HL-60 (cell line): ENCODE measurements at places on chromosomes 6 and 20.

DNA sequence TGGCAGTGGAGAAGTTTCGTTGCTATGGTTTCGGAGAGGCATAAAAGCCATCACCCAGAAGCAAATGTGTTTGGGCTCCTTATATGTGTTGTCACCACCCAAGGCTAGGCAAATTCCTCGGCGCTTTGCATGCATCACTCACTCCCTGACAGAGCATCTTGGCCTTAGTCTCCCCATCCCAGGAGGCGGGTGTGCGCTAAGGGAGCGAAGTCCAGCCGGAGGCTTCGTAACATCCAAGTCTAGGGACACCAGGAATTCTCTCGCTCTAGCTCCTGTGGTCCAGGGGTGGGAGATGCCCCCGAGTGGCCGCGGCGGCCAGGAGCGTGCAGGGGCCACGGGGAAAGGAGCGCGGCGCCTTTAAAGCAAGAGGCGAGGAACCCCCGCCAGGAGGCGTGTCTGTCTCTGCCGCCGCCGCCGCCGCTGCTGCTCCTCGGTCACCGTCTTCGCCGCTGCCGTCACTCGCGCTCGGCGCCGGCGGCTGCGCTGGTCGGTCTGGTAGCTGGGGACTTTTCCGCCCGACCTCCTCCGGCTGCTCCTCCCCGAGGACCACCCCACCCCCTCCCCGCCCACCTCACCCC is at the start of gene GRIK2:
Gene GRIK2, plus strand, starts transcription at position 458 of the 578 bp plus-strand sequence.
- no peak for DNase-seq

DNA sequence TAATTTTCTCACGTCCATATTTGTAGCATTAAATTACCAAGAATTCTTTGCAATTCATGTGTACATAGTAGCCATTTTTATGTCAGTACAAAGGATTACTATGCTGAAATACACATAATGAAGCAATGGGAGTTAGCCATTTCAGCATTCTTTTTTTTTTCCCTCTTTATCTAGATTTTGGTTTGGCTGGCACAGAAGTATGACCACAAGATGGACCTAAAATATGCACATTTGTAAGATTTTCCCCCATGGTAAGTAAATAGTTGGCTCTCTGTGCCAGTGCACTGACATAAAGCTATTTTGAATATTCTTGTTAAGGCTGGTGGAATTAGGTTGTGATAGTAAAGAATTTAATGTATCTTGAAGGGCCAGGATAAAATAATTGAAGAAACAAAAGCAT is 486.1 kb upstream of the BTBD3 start:
- DNase-seq: no peak

GRCh38 chr20:40668449-40669228 is 20.4 kb downstream of the MAFB start:
- no peak for DNase-seq

- no peak for DNase-seq
Observed at GRCh38 chr6:142841915-142842314, 103.1 kb downstream of the HIVEP2 start.

DNA sequence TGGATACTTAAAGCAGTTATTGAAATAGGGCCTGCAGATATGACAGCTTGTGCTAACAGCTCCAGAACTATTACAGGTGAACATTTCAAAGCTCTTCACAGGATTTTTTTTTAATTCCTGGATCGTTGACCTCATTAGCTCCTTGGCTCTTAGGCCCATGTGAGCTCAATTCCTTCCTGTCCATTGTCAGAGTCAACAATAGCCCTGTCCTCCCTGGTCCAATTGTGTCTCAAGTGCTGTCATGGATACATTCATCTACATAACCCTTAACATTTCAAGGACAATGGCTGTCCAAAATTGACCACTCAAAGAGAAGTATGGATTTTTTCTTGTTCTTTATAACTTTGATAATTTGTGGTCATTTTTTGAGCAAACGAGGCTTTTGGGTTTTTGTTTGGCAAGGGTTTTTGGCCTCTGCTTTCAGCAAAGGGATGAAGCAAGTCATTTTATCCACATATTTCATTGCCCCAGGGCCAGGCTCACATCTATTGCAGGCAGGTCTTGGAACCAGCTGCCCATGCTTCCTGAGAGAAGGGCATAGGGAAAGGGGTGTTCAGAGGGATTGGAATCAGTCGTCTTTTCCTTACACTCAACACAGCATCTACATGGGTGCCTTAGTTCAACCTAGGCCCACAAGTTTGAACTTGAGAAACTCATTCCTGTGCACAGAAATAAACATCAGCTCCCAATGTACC is 282.1 kb downstream of the TPBG start:
- no peak for DNase-seq

DNA sequence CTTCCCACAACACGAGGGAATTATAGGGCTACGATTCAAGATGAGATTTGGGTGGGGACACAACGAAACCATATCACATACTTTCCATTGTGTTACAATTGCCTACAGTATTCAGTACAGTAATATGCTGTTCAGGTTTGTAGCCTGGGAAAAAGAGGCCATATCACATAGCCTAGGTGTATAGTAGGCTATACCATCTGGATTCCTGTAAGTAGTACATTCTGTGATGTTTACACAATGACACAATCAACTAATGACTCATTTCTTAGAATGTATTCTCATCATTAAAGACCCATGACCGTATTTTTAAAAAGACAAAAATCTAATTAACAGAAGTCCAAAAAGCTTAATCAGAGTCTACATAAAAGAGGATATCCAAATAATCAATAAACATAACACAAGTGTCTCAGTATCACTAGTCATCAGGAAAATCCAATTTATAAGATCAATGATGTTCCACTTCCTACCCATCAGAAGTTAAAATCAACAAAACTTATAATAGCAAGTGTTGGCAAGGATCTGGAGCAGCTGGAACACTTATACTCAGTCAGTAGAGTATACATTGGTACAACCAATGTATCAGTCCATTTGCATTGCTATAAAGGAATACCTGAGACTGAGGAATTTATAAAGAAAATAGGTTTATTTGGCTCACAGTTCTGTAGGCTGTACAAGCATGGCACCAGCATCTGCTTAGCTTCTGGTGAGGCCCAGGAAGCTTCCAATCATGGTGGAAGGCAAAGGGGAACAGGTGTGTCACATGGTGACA is 215.9 kb downstream of the CLVS2 start:
- DNase-seq: no peak

- DNase-seq: no peak
Observed at GRCh38 chr6:2984738-2985406, 13.5 kb upstream of the SERPINB6 start.

- no peak for DNase-seq
Observed at GRCh38 chr6:33405386-33405940, 5.4 kb upstream of the PHF1 start.

DNA sequence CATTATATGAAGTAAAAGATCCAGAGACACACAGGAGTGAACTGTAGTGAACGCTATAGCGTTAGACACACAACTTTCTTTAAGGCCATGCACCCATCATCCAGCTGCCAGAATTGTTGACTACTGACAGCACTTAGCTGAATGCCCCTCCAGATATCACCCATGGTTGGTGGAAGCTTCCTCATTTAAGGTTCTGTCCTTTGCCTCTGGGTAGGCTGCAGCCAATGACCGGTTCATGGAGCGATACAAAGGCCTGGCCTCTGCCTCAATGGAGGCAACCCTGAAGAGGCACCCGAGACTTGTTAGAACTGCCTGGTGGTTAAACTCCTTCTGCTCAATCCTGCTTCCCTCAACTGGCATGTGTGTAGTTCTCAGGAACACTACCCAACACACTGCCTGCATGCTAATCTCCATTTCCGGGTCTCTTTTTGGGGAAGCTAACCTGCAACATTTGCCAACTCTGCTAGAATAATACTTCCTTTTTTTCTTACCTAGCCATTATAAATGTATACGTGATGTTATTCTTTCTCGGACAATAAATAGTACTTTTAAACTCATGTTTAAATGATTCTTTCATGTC is 49.8 kb upstream of the THEMIS start:
- peak; percentile 76 for DNase-seq
